ENCODE measurements at places on chromosomes 4 and X. TPM values are rescaled to one million over a fixed set of nuclear protein-coding genes. Genes with fewer than 3 reads are reported as not detected.

DNA sequence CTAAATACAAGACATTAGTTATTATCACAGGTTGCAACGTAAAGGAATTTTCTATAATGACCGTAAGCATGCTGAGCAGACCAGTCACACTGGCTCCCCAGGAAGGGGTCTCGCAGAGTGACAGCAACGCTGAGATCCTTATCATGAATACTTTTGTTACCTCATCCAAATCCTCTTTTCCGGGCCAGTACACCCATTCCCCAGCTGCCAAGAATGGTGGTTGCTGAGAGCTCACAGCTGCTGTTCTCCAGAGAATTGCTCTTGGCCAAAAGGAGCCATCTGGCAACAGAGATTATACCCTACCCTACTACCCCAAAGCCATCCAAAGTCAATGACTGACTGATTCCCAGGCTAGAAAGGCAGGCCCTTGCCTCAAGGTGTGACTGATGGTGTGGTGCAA is 91.6 kb downstream of the FUNDC1 start:
- H3K27me3 ChIP-seq: peaks cover 6% of the 10 kb centered on the region
- no peak overlapping the region for H3K4me3 ChIP-seq
- H3K4me1 ChIP-seq: no peaks in the 10 kb centered on the region
- no peaks in the 10 kb centered on the region for H3K36me3 ChIP-seq

The CCDC110 gene
- not detected for polyA plus RNA-seq

DNA sequence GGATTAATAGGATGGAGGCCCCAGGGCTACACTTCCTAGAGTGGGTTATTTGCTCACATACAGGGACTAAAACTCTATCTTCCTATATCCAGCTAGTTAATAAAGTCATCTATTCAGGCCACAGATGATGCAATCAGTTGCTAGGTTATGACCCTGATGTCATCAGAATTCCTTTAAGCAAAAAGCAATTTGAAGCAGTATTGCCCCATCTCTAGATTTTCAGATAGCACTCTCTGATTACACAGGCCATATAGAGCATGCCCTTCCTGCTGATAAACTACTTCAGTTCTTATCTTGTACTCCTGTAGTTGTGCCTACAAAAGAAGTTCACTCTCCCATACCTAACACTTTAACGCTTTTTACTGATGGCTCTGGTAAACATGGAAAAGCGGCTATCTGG is 84.8 kb downstream of the TMEM144 start:
- H3K4me3 ChIP-seq: no peak overlapping the region
- H3K27ac ChIP-seq: no peak overlapping the region
- no peaks in the 10 kb centered on the region for H3K27me3 ChIP-seq
- DNase-seq: no peak
- H3K4me1 ChIP-seq: no peaks in the 10 kb centered on the region

The MAGED1 gene
- 189 TPM for polyA plus RNA-seq

DNA sequence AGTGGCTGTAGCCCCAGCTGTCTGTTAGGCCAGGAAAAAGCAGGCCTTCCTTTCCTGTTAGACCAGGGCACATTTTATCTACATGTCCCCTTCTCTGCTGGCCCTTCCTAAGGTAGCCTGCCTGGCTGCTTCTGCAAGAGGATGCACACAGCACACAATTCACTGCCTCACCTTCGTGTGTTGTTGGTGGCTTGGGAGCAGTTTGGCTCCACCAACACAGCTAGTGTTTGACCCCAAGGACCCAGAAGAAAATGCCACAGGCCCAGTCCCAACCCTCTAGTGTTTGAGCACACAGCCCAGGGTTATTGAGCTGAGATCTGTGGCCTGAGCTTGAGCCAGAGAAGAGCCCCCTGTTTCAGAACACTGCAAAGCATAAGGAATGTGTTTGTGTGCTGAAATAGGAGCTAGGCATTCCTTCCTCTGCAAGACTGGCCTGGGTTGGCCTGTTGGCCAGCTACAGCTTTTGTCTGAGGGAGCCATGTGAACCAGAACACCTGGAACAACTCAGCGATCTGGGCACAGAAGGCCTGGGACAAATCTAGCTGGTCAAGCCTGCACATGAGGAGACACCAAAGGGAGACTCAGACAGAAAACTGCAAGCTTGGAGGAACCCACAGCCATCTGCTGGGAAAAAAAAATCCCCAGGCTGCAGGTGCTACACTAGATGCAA is 26.4 kb downstream of the MAGEE1 start:
- H3K27ac ChIP-seq: no peak overlapping the region
- H3K36me3 ChIP-seq: no peaks in the 10 kb centered on the region
- no peaks in the 10 kb centered on the region for H3K27me3 ChIP-seq
- no peak overlapping the region for H3K4me3 ChIP-seq

Measured in SK-N-SH (cell line).